ENCODE measurements at places on chromosomes 3 and 15. TPM values are rescaled to one million over a fixed set of nuclear protein-coding genes. Genes with fewer than 3 reads are reported as not detected.
A peak's percentile ranks its signal among the peaks of the same experiment; 100 is the strongest.

DNA sequence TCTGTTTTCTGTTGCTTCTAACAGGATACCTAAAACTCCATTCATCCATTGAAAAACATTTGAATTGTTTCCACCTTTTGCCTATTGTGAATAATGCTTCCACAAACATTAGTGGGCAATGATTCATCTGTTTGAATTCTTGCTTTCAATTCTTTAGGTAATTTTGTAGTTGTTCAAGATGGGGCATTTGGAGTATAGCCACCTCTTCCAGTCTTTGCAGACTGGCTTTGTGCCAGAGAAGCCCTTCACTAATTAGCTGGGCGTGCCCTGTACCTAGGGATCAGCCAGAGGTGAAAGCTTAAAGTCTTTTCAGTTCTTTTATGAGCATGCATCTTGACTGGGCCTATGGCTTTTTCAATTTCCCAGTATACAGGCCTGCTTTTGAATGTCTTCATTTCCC, 10.9 kb downstream of the RTP1 start:
- no peak for DNase-seq

DNA sequence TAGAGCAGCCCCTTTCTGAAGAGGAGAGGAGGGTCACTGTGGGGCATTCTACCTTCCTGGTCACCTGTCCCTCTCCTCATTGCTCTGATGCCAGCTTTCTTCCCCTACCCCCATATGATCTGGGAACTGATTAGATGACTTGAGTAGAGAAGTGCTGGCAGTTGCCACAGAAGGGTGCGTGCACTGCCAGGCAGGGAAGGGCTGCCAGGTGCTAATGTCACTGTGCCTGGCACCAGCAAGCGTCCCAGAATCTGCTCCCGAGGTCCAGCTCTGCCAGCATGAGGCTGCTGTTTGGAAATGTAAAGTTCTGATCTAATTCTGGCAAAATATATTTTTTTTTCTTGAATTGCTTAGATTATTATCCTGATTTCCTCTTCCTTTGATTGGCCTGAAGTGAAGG, 52.8 kb downstream of the PPM1L start:
- DNase-seq = no peak

GRCh38 chr15:38503496-38503895, 49.6 kb downstream of the FAM98B start:
- no peak for DNase-seq

DNA sequence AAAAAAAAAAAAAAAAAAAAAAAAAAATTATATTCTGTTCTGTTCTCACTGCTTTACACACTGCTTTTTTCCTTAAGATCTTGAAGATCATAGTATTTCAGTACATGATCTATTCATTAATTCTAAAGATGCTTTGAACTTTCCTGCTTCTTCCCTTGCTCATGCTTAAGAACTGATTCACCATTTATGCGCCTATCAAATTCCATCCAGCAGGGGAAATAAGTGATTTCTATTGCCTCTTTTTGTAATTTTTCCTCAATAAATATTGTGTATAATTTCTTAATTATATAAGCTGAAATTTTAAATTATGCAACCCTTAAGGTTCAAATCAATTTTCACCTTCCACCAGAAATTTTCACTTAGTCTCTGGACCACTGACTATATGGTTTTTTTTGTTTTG, 10.6 kb downstream of the DENND6A start:
- DNase-seq = no peak

DNA sequence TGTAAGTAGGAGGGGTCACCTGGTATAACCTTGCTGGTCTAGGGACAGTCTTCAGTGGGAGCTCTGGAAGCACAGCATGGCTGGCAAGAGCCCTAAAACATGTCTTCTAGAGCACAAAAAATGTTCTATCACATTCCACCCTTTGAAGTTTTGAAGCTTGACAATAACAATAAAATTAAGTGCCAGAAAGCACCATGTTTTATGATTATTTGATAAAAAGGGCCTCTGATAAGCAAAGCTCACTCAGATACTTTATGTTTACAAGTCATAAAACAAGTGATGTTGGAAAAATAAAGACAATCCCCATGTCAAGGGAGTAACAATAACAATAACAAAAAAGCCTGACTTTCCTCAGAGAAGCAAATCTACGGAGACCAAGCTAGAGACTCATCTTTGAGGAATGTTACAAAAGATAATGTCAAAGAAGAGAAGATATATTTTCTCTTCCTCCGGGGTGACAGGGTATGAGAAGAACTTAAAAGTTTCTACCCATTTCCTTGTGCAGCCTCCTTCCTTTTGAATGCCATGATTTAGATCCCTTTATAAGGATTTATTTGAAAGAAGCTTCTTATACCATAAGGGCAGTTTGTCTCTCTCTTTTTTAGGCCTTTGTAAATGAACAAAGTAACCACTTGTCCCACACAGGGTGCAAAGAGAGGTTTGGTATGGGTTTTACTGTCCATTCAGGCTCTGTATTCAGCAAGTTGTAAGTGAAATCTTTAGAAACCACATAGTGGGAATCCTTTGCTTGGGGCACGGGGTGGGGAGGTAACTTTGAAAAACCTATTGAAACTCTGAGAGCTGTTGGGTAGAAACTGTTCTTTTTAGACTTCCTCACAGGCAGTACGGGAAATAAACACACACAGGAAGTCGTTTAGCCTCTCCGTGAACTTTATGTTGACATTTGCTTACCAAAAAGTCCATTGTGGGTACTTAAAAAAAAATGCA, 109.6 kb upstream of the RBMS3 start:
- DNase-seq = no peak

Gene TRIM71
- not detected for polyA plus RNA-seq

DNA sequence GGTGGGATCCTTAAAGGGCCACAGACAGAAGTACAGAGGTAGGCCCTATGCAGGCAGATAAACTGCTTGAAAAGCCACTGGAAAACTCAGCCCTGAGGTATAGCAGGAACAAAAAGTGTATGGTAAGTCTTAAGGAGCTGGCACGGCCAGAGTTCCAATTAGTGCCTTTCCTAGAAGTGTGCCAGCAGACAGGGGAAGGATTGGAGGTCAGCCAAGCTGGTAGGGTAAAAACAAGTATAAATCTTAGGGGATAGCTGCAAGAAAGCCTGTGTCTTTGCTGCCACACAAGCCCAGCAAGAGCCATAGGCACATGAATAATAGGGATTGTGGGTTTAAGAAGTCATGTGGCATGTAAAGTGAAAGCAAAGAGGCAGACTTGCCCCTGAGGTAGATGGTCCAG, 582.5 kb downstream of the PLOD2 start:
- DNase-seq = no peak

Gene PRR20G
- not detected for polyA plus RNA-seq

DNA sequence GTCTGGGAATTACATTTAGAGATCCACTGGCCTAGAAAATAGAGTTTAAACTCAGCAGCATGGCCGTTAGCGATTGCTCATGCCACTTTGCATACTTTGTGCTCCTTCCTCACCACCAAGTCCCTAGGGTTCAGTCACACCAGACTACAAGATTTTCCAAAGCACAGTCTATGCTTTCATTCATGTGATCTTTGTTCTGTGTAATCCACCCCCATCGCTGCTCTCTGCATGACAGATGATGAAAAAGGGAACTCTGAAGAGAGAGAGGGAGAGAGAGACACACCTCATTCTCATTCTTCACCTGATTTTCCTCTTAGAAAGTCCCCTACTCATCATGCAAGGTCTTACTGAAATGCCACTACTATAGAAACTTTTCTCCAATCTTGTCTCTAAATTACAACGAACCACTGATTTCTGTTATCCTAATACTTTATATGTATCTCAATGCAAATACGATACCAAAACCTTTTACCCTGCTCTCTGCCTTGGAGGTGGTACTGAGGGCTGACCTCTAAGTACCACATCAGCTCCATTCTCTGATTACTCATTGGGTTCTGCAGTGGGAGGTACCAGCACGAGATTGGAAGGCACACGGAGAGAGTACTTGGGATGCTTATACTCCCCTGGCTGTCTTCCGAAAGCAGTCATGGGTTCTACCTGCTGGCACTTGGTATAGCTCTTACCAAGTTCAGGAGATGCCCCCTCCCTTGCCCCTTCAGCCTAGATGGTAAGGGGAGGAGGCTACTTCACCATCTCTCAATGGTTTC, 1.1 kb upstream of the PARP15 start:
- DNase-seq = no peak

DNA sequence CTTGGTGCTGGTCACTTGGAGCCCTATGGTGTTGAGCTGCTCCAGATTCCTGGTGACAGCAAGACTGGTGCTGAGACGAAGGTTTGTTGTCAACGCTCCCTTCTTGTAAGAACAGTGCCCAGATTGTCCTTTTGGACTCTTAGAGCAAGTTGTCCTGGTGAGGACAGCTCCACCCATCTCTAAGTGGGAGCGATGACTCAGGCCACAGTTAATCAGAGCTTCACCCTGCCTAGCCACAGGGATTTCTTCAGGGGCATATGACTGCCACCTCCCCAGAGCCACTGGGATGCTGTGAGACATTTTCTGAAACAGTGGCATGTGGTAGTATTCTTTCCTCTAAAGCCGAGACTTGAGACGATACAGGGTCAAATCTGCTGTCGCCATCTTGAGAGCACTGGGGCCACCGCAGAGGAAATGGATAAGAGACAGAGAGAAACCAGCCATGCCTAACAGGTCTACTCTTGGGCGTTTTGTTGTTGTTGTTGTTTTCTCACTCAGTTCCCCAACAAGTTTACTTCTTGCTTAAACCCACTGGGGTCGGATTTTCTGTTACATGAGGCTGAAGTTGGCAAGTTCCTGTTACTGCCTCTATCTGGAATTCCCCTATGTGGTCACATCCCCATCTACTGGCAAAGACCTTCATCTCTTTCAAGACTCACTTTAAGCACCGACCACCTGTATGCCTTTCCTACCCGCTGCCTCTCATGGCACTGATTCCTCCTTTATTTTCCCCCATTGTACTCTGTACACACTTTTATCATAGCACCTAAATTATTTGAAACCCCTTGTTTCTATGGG, 16.0 kb upstream of the PCOLCE2 start:
- DNase-seq = no peak

GRCh38 chr3:172449466-172450149, 1.4 kb upstream of the GHSR start:
- peak; percentile 10 for DNase-seq

GRCh38 chr3:131231710-131232389, 149.7 kb upstream of the NUDT16 start:
- no peak for DNase-seq
